Spinal cord (tissue), 10 donors: ENCODE measurements at places on chromosomes 1 and 21.

GRCh38 chr1:77303387-77303786, 21.6 kb downstream of the AK5 start:
- no peaks in the 10 kb centered on the region for H3K4me1 ChIP-seq
- H3K4me3 ChIP-seq = no peak overlapping the region
- H3K27ac ChIP-seq = no peak overlapping the region

GRCh38 chr1:211581526-211581925, 2.6 kb upstream of the SLC30A1 start:
- peaks cover 5% of the 10 kb centered on the region for H3K36me3 ChIP-seq
- no peak overlapping the region for H3K27ac ChIP-seq
- no peaks in the 10 kb centered on the region for H3K27me3 ChIP-seq

GRCh38 chr1:147567594-147568381, 26.5 kb downstream of the BCL9 start:
- H3K27me3 ChIP-seq = no peaks in the 10 kb centered on the region
- no peak for DNase-seq
- H3K4me3 ChIP-seq = no peak overlapping the region
- H3K36me3 ChIP-seq = no peaks in the 10 kb centered on the region
- no peaks in the 10 kb centered on the region for H3K4me1 ChIP-seq
- H3K27ac ChIP-seq = no peak overlapping the region

- H3K27ac ChIP-seq = no peak overlapping the region
- H3K4me3 ChIP-seq = no peak overlapping the region
- no peak for DNase-seq
- peaks cover 10% of the 10 kb centered on the region for H3K27me3 ChIP-seq
Observed at GRCh38 chr1:31621847-31622730, 4.6 kb downstream of the HCRTR1 start.

GRCh38 chr1:27650539-27651175, 15.7 kb upstream of the FGR start:
- H3K36me3 ChIP-seq = no peaks in the 10 kb centered on the region
- H3K4me1 ChIP-seq = peaks cover 15% of the 10 kb centered on the region
- no peaks in the 10 kb centered on the region for H3K27me3 ChIP-seq

DNA sequence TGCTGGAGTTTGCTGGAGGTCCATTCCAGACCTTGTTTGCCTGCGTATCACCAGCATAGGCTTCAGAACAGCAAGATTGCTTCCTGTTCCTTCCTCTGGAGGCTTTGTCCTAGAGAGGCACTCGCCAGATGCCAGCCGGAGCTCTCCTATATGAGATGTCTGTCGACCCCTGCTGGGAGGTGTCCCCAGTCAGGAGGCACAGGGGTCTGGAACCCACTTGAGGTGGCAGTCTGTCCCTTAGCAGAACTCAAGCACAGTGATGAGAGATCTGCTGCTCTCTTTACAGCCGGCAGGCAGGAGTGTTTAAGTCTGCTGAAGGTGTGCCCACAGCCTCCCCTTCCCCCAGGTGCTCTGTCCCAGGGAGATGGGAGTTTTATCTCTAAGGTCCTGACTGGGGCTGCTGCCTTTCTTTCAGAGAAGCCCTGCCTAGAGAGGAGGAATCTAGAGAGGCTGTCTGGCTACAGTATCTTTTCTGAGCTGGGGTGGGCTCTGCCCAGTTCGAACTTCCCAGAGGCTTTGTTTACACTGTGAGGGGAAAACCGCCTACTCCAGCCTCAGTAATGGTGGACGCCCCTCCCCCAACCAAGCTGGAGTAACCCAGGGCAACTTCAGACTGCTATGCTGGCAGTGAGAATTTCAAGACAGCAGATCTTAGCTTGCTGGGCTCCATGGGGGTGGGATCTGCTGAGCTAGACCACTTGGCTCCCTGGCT, 205.0 kb downstream of the GPR52 start:
- H3K4me1 ChIP-seq = no peaks in the 10 kb centered on the region
- H3K36me3 ChIP-seq = no peaks in the 10 kb centered on the region
- H3K27me3 ChIP-seq = no peaks in the 10 kb centered on the region

GRCh38 chr1:233390842-233391737, 63.6 kb downstream of the MAP3K21 start:
- H3K4me1 ChIP-seq = no peaks in the 10 kb centered on the region
- H3K27me3 ChIP-seq = no peaks in the 10 kb centered on the region
- DNase-seq = peak; percentile 62
- H3K36me3 ChIP-seq = no peaks in the 10 kb centered on the region

DNA sequence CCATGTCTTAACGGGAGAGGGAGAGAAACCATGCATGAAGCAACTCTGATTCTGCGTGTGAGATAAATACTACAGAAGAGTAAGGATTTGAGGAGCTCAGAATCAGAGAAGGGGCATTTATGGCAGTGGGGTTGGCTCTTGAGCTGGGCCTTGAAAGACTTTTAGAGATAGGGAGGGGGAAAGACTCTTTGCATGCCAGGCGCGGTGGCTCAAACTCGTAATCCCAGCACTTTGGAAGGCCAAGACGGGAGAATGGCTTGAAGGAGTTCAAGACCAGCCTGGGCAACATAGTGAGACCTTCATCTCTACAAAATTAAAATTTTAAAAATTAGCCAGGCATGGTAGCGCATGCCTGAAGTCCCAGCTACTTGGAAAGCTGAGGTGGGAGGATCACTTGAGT, 672 bp downstream of the ARMH1 start:
- no peaks in the 10 kb centered on the region for H3K27me3 ChIP-seq
- H3K4me1 ChIP-seq = peaks cover 35% of the 10 kb centered on the region
- peak overlapping the region; percentile 72 for H3K4me3 ChIP-seq
- H3K27ac ChIP-seq = peak overlapping the region; percentile 92
- no peaks in the 10 kb centered on the region for H3K36me3 ChIP-seq
